ENCODE measurements at places on chromosomes 7 and 10.
A peak's percentile ranks its signal among the peaks of the same experiment; 100 is the strongest.

DNA sequence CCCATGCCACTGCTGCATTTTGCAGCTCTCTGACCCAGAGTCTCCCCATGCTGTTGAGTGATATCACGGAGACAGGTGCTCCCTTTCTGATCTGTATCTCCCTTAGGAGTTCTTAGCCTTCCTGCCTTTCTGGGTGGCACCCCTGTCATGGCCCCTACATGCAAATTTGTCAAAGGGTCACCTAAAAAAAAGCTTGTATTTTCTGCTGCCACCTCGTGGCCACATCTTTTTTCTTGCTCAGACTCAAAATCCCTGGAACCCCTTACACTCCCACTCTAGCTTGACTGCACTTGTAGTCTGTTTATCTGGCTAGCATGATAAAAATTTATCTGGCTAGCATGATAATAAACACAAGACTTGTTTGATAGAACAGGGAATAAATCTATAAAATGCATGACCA, 809.1 kb downstream of the SORCS1 start:
- no peak for DNase-seq

DNA sequence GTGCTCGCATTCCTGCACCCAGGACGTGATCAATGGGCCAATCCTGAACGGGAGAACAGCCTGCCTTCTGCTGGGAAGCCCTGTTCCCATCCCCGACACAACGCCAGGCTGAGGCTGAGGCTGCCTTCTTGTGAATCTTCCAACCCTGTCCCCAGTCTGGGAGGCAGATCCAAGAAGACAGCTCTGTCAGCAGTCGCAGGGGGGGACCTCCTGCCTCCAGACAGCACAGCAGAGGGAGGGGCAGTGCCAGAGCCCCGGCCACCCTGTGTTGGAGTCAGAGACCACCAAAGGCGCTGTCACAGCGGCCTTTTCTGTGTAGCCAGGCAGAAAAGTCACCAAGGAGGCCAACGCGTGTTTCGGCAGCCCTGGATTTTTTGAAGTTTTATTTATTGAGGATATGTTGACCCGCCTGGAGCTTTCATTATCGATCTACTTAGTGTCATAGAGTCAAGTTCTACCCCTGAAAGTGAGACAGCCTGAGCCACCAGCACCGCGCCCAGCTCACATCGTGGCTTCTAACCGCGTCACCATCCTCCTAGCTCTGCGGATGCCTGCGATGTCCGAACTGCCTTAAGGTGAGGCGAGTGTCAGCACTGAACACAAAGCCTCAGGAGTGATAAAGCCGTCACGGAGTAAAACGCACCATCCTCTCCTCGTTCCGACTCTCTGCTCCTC, 86.1 kb downstream of the PTPRN2 start:
- no peak for DNase-seq

- no peak for DNase-seq
These were observed 107.0 kb upstream of the PARD3 start for GRCh38 chr10:34922138-34922537.

- no peak for DNase-seq
These were observed 95.5 kb upstream of the MGMT start for GRCh38 chr10:129371541-129371940.

DNA sequence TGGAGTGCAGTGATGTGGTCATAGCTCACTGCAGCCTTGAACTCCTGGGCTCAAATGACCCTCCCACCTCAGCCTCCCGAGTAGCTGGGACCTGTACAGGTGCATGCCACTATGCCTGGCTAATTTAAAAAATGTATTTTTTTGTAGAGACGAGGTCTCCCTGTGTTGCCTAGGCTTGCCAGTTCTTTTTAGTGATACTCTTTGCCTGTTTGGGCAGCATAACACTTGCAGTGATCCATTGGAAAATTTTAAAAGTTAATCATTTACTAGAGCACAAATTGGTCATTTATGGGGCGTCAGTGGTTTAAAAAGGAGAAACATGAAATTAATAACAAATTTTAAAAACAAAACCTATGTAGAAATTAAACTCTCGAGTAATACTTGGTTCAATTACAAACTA, 78.3 kb downstream of the DYNC2I1 start:
- no peak for DNase-seq

- no peak for DNase-seq
These were observed 441.8 kb upstream of the MKI67 start for GRCh38 chr10:128568041-128568440.

- DNase-seq: peak; percentile 90
These were observed 483.6 kb downstream of the INHBA start for GRCh38 chr7:41219276-41219675.

DNA sequence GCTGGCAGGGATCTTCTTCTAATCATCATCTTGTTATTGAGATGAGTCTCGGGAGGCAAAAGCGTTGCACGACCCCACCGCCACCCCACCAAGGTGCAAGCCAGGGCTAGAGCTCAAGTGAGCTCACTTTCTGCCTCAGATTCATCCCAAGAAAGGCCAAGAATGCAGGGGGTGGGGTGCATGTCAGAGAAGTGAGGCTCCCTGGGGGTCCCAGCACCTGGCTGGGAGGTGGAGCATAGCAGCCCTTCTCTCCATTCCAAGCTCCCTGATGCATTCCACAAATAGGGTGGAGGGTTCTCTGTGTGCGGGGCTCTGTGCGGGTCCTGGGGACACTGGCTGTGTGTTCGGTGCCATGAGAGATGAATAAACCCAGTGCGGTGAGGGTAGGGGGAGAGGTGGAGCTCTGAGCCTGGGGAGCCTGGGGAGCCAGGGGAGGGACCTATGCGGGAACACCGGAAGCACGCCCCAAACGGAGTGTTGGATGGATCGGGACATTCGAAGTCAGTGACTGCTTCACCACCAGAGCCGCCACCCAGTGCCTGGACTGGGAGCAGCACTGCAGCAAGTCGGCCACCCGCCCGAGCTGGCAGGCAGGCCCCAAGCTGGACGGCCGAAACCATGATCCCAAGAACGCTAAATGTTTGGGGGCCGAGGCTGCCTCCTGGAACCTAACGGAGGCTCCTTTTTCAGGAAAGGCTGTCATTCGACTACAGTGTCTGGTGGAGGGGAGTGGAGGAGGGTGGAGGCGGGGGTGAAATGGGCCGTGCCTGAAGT, 17.9 kb upstream of the HMX3 start:
- DNase-seq: no peak

- DNase-seq: no peak
These were observed 10.0 kb downstream of the SLC25A28 start for GRCh38 chr10:99610221-99610620.

GRCh38 chr7:46131916-46132795, 211.1 kb upstream of the IGFBP3 start:
- no peak for DNase-seq

GRCh38 chr10:121567569-121567968, 30.7 kb downstream of the FGFR2 start:
- DNase-seq: no peak

DNA sequence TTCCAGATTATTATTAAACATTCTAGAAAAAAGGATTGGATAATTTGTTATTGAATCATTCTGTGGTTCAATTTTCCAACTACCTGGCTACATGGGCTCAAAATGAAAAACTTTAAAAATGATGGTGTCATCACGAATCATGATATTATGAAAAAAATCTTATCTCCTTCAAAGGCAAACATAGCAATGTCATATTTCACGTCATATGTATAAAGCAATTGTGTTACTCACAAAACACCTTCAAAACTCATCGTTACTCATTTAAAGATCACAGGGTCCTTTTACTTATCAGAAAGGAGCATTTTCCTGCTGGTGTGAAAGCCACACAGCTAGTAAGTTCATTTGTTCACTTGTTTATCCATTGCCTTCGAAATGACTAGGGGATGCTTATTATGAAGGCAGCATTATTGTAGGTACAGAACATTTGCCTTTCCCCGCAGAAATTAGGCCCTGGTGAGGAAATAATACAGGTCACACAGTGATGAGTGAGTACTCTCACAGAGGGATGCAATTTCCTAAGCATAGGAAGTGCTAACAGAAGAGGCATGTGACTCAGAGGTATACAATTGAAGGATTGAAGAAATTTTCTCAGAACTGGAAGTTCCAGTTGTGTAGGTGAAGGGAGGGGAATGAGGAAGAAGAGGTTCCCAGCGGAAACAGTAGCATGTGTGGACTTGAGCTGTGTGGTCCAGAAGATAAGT, 478.7 kb downstream of the INHBA start:
- peak; percentile 40 for DNase-seq

DNA sequence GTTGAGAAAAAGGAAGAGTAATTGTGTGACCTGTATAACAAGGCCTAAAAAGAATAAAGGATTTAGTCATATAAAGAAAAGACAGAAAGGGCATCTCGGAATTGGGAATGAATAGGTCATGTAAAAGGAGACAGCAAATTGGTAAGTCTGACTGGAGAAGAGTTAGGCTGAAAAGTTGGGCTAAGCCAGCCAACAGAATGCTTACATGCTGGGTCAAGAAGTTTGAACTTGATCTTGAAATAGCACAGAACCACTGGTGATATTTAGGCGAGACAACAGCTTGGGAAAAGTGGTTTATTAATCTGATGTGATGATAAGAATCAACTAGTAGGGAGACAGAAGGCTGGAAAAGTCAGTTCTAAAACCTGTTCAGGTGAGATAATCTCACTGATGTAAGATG, 4.8 kb downstream of the IDE start:
- peak; percentile 6 for DNase-seq

GRCh38 chr7:39069896-39070881, 92.5 kb downstream of the POU6F2 start:
- DNase-seq: no peak

DNA sequence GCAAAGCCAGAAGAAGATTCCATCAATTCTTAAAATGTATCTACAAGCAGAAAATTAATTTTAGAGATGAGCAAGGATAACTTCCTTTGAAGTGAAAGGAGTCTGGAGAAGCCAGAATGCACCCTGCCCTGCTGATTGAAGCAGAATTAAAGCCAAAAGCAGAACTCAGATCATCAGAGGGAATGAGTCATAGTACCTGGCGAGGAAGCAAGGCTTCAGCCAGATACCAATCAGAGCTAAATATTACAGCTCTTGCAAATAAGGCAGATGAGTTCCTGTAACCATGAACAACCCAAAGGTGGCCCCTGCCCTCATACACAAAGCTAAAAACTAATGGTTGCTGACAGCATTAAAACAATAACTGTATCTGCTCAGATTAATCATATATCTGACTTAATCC, 10.4 kb downstream of the HTR7 start:
- peak; percentile 86 for DNase-seq

GRCh38 chr10:509361-510102, 179.9 kb downstream of the DIP2C start:
- no peak for DNase-seq

DNA sequence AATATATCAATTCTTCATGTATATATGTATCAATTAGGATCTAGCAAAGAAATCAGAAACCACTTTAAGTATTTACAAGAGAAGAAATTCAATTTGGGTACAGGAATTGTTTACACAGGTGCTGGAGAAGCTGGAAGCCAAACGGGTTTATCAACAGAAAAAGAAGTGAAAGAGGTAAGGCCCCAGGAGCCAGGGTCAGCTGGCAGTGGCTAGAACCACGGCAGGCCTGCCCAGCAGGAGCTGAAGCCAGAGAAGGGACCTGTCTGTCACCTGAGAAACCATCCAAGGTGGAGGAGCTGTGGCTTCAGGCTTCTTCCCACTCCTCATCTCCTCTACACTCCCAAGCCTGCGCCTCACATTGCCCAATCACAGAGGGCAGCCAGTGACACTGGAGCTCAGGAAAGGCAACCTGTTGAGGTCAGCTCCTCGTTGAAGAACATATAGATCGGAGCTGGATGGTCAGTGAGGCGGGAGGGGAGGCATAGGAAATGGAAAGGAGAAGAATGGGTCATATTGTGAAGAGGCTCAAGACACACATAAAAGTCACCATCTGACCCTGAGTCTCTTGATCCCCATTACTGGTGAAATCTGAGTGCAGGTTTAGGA, 182.6 kb downstream of the REEP3 start:
- no peak for DNase-seq

DNA sequence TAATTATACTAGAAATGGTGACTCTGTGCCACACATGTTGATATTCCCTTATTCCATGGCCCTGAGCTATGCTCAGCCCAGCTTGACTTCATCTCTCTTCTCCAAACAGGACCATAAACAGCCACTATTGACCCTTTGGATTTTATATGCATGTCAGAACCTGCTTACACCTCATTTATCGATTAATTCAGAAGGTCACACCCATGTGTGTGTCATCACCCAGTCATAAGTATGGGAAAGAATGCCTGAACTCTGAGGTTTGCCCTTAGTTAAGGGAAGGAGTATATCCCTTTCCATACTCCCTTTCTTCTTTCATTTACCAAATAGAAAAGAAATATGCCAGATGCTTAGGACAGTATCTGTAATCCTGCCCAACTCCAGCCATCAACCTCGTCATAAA, 602.3 kb downstream of the SORCS3 start:
- no peak for DNase-seq

GRCh38 chr7:87000344-87000743, 59.1 kb downstream of the ELAPOR2 start:
- DNase-seq: no peak

GRCh38 chr7:147509541-147510200, 1080.9 kb upstream of the C7orf33 start:
- DNase-seq: peak; percentile 4

DNA sequence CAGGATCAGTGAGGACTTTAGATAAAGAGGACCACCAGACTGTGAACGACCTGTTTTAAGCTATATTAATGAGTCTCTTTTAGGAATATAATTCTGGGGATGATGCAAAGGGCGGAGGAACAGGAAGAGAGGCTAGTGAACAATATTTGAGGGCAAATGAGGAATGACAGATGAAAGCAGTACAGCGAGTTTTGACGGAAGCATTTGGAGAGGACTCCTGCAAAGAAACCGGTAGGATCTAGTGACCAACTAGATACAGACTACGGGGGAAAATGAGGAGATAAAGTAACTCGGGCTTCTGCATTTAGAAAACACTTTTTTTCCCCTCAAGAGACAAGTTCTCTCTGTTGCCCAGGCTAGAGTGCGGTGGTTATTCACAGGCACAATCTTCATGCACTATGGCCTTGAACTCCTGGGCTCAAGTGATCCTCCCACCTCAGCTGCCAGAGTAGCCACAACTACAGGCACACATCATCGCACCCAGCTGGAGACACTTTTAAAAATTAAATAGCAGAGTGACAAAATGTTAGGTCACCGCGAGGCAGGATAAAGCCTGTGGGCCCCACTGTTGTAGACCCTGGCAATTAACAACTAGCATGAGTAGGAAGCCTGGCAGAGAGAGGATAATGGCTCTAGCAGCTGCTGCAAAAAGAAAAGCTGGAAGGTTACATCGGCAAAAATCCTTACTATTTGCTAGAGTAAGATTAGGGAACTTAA, 143.2 kb downstream of the SRPK2 start:
- DNase-seq: no peak

GRCh38 chr7:31052487-31052840, 356 bp downstream of the ADCYAP1R1 start:
- DNase-seq: no peak

DNA sequence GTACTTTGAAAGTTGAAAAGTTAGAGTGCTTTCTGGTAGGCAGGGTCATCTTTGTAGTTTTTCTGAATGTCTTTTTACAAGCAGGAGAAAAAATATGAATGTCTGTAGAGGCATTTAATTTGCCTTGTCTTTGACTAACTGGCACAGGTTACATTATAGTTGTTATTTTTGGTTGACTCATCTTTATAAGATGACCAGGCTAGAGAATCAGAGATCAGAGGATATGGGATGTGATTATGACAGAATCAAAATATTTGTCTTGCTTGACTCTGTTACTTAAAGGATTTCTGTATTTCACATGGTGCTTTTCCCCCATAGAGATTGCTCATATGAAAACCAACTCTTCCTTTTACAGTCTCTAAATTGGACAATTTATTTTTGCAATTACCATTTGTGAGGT, 2.4 kb downstream of the ZMYND11 start:
- peak; percentile 27 for DNase-seq

- DNase-seq: no peak
These were observed 4.0 kb upstream of the ARMS2 start for GRCh38 chr10:122450353-122450990.

- peak; percentile 75 for DNase-seq
These were observed 134.3 kb downstream of the GRK5 start for GRCh38 chr10:119341459-119342301.

Measured in fibroblast of lung (primary cell).